Activated CD4-positive, alpha-beta T cell treated with anti-CD3 and anti-CD28 coated beads, Interleukin-2, amount 50 U/mL, for 1 hour (primary cell): ENCODE measurements at places on chromosomes 7 and 10.

GRCh38 chr10:77125231-77125630, 512.4 kb downstream of the KCNMA1 start:
- no peak for DNase-seq

DNA sequence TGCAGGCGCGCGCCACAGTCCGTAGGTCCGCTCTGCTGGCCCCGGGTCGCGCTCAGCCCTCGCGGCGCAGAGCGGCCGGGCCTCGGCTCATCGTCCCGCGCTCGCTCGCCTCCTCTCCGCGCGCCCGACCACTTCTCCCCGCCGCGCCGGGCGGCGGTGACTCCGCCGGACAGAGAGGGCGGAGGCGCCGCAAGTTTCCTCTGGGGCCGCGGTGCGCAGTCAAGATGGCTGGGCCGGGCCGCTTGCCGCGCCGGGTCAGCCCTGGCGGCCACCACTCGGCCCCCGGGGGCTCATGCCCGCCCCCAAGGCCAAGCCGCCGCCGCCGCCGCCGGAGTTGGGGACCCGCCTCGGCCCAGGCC, 441 bp downstream of the FZD8 start:
- DNase-seq = no peak

DNA sequence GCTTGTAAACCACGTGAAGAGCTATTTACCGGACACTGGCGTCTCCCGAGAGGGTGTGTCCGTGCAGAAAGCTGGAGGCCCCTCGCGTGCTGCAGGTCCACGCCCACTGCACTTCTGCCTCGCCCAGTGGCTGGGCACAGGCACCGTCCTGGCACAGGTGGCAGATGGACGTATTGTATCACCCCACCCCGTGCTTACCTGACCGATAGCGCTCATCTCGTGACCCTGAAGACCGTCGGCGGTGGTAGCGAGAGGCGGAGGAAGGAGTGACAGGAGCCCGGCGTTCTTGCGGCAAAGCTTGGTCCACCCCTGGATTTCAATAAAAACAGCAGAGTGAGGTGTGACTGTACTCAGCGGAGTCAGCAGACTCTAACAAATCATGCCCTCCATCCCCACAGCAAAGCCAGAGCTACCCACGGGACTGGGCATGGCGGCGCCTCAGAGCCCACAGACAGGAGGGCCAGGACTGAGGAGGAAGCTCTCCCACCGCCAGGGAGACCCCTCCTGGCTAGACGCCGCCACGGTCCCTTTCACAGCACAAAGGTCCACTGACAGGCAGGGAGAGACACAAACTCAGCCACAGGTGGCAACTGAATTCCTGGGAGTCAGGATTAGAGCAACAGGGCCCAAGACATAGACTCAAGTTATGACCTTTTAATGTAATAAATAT, 217.1 kb downstream of the DIP2C start:
- no peak for DNase-seq

- DNase-seq = no peak
Observed at GRCh38 chr10:26436848-26437247, 1.3 kb upstream of the APBB1IP start.

DNA sequence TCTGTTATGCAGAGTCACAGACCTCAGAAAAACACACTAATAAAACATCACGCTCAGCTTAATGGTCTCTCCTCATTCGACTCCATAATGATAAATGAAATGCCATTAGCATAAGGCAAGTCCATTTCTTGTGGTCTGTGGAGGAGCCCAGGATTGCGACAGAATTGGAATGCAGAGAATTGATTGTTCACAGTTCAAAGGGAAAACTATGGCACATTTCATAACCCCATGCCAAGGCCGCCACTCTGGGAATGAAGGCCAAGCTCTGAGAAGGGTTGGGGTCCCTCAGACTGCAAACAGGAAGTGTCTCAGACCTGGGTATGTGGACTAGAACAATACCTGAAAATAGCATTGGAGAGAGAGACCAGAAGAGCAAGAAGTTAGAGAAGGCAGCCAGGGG, 398.9 kb downstream of the ADRA2A start:
- DNase-seq = no peak

- DNase-seq = no peak
Observed at GRCh38 chr10:131974034-131974817, 7.5 kb downstream of the BNIP3 start.

DNA sequence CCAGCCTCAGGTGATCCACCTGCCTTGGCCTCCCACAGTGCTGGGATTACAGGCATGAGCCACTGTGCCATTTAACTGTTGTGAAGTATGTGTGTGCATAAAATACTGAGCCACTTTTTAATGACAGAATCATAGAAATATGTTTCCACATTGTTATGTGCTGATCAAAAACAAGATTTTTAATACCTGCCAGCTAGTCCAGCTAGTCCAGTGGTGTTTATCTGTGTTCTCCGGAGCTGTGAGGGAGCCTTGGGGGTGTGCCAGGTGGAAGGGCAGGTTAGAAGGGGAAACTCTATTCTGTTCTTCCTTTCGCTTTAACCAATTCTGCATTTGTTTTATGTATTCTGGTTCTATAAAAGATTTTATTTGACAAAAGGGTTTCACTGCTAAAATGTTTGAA, 7.0 kb downstream of the FAM221A start:
- DNase-seq = no peak

DNA sequence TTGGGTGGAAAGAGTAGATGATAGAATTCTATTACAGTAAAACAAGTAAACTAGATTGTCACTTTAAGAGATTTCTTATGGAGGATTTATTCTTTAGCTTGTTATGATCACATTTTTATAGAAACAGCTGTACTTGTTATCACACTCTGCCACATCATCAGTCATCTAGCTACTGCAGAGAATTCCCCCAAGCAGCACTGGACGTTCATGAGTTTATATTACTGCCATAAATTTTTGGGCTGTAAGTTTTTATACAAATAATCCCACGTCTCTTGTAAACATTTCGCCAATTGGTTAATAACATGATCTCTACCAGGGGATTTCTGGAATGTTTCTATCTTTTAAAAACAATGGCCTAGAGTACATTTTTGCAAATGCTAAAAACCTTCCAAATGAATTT, 238.8 kb downstream of the POLR1F start:
- no peak for DNase-seq

DNA sequence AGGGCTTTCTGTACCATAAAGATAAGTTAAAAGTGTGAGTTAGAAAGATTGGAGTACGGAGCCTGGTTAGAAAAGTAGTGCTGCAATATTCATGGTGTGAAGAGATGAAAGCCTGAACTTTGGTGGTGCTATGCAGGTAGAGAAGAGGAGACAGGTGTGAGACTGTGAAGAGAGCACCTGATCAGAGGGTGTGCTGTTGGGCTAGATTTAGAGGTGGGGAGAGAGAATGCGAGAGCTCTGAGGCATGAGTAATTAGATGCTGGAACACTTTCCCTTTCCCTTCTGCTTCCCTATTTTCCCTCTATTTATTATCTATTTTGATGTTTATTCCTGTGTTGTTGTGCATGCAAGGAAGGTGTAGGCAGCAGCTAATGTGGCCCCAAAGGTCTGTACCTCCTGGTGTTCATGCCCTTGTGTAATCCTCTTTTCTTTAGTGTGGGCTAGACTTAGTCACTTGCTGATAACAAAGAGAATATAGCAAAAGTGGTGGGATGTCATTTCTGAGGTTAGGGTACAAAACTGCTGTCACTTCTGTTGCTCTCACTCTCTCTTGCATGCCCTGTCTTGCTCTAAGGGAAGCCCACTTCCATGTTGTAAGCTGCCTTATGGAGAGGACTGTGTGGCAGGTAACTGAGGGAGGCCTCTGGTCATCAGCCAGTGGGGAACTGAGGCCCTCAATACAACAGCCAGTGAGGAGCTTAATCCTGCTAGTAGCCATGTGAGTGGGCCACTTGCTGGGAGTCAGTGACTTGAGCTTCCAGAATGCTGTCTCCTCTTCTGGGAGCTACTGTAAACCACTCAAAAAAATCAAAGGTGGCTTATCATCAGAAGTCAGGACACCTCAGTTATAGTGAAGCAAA, 2.6 kb upstream of the ATXN7L1 start:
- DNase-seq = no peak

DNA sequence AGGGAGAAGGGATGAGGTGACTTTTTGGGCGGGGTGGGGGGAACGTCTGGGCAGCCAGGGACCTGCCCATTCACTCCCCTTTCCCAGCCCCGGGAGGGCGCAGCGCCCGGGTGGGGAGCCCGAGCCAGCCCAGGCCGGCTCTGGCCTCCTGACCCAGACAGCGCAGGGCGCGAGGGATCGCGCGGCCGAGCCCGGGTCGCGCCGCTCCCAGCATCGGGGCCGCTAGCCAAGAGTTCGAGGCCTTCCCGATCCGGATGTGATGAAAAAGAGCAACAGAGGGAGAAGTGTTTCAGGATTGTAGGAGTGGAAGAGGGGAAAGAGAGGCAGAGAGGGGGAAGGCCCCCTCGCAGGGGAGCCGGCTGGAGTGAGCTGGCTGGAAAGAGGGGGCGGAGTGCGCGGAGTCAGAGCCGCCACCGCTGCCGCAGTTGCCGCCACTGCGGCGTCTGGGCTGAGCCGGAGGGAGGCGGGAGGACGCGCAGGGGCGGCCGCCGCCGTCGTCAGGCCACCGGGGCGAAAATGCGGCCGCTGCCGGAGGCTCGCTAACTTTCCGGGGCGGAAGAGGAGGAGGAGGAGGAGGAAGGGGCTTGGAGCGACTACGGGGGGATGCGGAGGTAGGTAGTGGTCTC, at the start of gene MDFIC:
Gene MDFIC, plus strand, starts transcription at position 69 of the 626 bp plus-strand sequence. CDS start 940 bp downstream, outside the sequence.
- DNase-seq = peak; percentile 63

GRCh38 chr7:121180436-121181063, 148.2 kb upstream of the WNT16 start:
- DNase-seq = no peak

DNA sequence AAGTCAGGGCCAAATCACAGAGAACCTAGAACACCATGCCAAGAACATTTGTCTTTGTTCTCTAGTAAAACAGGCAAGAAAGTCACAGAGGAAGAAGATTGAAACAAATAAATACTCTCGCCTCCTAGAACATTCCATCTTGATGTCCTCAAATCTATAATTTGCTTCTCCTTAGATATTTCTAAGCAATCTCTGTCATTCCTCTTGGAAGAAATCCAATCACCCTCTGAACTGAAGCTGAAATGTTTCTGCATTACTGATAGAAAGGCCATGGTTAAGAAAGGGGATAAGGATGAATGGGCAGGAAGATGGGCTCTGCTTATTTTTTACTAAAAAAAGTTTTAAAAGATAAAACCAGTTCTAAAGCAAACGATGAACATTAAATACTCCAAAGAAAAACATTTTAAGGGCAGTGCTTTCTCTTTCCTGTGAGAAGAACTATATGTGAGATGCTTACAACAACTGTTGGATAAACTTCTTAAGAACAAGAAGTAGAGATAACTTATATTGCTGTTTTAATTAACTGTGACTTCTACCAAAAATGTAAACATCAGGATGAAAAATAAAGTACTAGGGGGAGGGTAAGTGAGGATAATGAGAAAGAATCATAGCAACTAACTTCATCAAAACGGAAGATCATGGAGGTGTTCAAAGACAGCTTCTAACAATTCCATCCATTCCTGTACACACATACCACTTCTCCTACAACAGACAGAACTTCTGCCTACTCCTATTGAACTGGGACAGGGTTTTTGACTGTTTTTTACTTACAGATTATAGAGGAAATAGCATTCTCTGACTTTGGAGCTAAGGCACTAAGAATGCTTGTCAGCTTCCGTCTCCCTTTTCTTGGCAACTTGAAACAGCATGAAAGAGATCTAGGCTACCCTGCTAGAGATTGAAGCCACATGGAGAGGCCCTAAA, 153.0 kb upstream of the LRRTM3 start:
- DNase-seq = no peak

- DNase-seq = no peak
Observed at GRCh38 chr7:94050046-94050445, 45.9 kb upstream of the BET1 start.

DNA sequence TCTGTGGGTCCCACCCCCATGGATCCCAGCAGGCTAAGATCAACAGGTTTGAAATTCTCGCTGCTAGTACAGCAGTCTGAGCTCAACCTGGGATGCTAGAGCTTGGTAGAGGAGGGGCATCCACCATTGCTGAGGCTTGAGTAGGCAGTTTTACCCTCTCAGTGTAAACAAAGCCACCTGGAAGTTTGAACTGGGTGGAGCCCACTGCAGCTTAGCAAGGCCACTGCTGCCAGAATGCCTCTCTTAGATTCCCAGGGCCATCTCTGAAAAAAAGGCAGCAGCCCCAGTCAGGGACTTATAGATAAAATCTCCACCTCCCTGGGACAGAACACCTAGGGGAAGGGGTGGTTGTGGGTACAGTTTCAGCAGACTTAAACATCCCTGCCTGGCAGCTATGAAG, 190.0 kb upstream of the CACNA2D1 start:
- DNase-seq = no peak

DNA sequence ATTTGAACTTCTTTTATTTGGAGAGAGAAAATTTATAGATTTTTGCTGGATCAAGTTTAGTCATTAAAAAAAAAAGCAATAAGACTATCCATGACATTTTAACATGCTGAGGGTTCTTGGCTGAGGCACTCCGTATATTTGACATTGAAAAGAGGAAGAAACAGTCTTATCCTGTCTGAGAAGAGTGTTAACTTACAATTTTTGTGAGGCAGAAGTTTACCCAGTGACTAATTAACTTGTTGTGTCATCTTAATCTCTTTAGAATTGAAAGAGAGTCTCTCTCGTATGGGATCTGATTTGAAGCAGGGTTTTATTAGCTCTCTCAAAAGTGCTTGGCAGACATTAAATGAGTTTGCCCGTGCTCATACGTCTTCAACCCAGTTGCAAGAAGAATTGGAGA, 39.3 kb downstream of the SEC23IP start:
- DNase-seq = no peak

DNA sequence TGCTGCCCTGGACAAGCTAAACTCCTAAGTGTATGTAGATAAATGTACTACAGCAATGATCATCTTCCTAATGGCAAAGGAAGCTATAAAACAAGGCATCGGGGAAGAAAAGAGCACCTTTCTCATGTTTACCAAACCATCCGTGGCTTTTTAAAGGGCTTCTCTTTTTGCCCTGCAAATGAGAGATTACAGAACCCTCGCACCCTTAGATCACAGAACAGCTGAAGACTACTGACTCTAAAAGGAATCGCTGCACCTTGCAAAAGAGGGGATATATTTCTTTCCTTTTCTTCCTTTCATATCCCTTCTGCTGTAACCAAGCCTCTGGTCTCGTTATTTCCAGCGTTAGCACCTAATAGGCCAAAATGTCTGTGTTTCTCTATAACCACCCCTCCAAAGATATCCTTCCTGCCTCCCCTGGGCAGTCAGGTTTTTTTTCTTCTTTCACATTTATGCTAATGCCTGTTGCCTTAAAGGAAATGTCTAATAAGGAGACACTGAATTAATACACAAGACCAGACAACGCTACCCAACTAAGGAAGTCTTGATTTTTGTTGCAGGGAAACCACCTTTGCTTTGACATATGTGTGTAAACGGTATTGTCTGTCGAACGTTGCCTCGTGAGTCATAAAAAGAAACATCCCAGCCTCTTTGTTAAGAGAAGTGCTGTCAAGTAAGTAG, 10.5 kb downstream of the ST8SIA6 start:
- DNase-seq = no peak

GRCh38 chr7:152579070-152579469, 96.9 kb downstream of the XRCC2 start:
- no peak for DNase-seq

- no peak for DNase-seq
Observed at GRCh38 chr7:23026164-23026563, 12.2 kb upstream of the HYCC1 start.
